ENCODE measurements at places on chromosomes 11 and 22. TPM values are rescaled to one million over a fixed set of nuclear protein-coding genes. Genes with fewer than 3 reads are reported as not detected.

GRCh38 chr11:3609416-3610265 is 32.2 kb downstream of the ART5 start:
- peak; percentile 13 for DNase-seq

- no peak for DNase-seq
Observed at GRCh38 chr11:73095613-73096012, 46.5 kb downstream of the FCHSD2 start.

GRCh38 chr22:42764895-42765363 is 44.3 kb upstream of the A4GALT start:
- DNase-seq = no peak

GRCh38 chr11:17298302-17298701 is 21.8 kb downstream of the NUCB2 start:
- no peak for DNase-seq

GRCh38 chr11:133952199-133953190 is 4.3 kb downstream of the IGSF9B start:
- no peak for DNase-seq

DNA sequence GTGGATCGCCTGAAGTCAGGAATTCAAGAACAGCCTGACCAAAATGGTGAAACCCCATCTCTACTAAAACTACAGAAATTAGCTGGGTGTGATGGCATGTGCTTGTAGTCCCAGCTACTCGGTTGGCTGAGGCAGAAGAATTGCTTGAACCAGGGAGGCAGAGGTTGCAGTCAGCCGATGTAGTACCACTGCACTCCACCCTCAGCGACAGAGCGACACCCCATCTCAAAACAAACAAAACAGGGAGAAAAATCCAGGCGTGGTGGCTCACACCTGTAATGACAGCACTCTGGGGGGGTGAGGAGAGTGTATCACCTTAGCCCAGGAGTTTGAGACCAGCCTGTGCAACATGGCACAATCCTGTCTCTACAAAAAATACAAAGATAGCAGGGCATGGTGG is 802.3 kb upstream of the ARHGAP42 start:
- no peak for DNase-seq

DNA sequence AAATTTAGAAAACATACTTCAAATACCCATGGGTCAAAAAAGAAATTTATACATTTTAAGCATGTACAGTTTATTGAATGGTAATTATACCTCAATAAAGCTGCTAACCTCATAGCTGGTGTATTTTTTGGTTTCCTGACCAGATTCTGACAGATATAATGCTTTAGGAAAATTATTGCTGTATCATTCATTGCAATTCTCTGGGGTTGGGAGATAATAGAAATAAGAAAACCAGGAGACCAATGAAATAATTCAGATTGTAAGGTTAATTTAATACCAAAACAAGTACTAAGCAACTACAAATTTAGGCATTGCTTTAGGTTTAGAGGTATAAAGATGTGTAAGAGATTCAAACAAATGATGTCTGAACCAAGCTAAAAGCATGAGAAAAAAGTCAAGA is 120.1 kb downstream of the ENTHD1 start:
- no peak for DNase-seq

Gene RAPSN
- total RNA-seq = 0.60 TPM

Gene LARGE2
- 10.0 TPM for total RNA-seq

DNA sequence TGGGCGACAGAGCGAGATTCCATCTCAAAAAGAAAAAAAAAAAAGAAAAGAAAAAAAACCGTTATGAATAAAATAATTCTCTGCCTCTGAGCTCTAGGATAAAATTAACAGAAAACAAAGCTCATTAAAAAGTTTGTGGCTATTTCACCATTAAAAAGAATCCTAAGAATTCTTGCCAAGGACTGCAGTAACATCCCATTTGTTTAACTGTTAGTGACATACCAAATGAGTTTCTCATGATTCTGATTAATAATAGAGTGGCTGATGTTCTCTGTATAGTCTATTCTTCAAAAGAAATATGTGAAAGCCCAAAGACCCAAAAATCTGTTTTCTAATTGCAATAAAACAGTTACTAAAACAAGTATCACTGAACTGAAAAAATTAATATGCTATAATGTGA is 19.7 kb downstream of the CLNS1A start:
- no peak for DNase-seq

- DNase-seq = no peak
Observed at GRCh38 chr11:58940028-58940427, 740 bp downstream of the GLYATL1 start.

Gene GGT5
- total RNA-seq = 0.69 TPM

- DNase-seq = peak; percentile 12
Observed at GRCh38 chr22:22855617-22856308, 31.9 kb upstream of the IGLL5 start.

- DNase-seq = no peak
Observed at GRCh38 chr11:128021349-128022006, 565.9 kb downstream of the ETS1 start.

- DNase-seq = no peak
Observed at GRCh38 chr11:94281324-94281723, 23.1 kb upstream of the IZUMO1R start.

Gene LRP4
- 6.8 TPM for total RNA-seq

DNA sequence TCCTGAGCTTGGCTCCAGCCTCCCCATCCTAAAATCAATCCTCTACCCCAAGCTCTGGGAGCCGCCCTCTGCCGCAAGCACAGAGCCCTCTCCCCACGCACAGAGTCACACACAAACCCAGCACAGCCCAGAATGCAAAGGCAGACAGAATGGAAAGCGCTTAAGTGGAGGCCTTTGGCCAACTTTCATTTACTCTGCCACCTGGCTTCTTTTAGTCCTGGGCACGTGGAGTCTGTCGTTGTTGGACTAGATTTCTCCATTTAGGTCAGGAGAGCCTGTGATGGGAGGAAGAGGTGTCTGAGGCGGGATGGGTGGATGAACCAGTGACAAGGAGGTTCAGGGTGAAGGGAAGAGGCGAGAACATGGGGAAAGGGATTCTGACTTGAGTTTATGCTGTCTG is 191.7 kb downstream of the DSCAML1 start:
- DNase-seq = no peak

GRCh38 chr11:21121991-21122390 is 452.6 kb downstream of the NELL1 start:
- no peak for DNase-seq

DNA sequence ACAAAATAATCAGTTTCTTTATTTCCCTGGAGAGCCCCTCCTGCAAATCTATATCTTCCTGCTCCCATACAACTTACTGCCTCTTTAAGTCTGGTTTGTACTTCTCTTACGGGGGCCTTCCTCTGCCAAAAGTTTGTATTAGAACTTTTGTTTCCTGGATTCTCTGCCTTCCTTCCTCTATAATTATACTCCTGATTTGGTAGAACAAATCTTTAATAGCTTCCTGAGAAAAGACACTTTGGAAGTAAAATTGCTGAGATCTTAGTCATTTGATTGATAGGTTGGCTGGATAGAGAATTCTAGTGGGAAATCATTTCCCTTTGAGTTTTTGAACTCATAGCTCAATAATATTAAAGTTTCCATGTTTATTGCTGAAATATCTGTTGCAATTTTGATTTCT is 499.2 kb downstream of the RAB38 start:
- no peak for DNase-seq

Gene A4GALT
- not detected for total RNA-seq

GRCh38 chr11:73916435-73916834 is 34.4 kb upstream of the DNAJB13 start:
- DNase-seq = no peak

GRCh38 chr11:19959648-19960059 is 200.6 kb downstream of the DBX1 start:
- no peak for DNase-seq

- no peak for DNase-seq
Observed at GRCh38 chr11:63629426-63629825, 15.2 kb upstream of the PLAAT3 start.

- DNase-seq = no peak
Observed at GRCh38 chr11:72338266-72338665, 94.3 kb upstream of the PHOX2A start.
